IPS DF 19.7 (cell line): ENCODE measurements at places on chromosomes 5 and 9.

GRCh38 chr5:78001197-78001596 lies 225.1 kb upstream of the TBCA start:
- no peak for DNase-seq

DNA sequence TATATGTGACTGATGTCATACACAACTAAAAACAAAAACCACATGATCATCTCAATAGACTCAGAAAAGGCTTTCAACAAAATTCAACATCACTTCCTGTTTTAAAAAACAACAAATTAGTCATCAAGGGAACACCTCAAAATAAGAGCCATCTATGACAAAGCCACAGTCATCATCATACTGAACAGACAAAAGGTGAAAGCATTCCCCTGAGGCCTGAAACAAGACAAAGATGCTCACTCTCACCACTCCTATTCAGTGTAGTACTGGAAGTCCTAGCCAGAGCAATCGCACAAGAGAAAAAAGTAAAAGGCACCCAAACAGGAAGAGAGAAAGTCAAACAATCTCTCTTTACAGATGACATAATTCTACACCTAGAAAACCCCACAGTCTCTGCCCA lies 893.5 kb upstream of the EDIL3 start:
- DNase-seq = no peak

DNA sequence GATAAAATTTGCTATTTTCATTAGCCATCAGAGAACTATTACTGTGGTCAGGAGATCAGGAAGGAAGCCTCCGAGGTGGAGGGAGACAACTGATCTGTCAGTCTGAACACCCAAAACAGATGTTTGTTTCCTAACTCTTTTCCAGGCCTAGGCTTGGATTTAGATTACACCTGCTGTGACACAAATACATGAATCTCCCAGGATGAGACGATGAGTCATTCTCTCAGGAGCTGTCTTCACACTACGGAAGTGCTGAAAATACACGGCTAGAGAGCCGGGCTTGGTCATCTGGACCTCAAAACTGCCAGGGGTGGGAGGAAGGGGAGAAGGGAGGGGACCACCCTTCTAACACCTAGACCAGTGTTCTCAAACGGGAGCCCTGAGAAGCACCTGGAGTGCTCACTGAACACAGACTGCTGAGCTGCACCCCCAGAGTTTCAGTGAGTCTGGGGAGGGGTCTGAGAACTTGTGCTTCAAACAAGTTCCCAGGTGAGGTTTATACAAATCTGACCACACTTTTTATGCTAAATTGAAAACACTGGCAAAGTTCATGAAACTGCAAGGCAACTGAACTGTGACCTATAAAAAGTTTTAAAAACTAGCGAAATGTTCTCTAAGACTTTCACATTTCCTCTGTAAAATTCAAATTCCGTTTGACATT lies 80.3 kb upstream of the EQTN start:
- DNase-seq = no peak

GRCh38 chr5:136103118-136103517 lies 29.5 kb upstream of the SMAD5 start:
- DNase-seq = no peak

- no peak for DNase-seq
Observed at GRCh38 chr5:132279801-132280200, 14.4 kb upstream of the SLC22A4 start.

GRCh38 chr9:27457445-27457844 lies 66.6 kb upstream of the IFNK start:
- peak; percentile 23 for DNase-seq

DNA sequence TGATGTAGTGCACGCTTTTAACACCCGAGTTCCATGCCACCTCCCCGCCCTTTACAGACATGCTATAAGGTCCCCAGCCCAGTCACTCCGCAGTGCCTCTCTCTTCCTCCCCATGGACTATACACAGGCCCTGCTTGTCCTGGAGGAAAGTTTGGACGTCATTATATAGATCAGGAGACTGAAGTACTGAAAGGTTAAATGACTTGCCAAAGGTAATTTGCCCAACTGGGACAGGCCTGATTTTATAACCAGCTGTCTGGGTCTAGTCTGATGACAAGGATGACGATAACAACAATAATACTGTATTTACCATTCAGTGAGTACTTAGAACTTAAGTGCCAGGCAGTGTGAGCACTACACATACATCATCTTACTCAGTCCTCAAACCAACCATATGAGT lies 33.1 kb downstream of the LVRN start:
- no peak for DNase-seq

DNA sequence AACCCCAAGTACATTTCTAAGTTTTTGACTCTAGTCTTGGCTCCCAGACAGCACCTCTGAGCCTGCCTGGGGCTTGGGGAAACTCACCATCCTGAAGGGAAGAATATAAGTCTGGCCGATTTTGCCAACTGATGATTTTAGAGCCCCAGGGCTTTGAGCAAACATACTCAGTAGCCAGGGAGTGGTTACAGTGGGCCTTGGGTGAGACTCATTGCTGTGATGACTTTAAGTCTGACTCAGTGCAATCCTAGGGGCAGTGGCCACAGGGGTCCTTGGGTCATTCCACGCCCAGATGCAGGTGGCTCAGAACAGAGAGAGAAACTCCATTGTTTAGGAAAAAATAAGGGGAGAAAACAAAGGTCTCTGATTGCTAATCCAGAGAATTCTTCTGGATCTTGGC lies 312.0 kb upstream of the EDIL3 start:
- DNase-seq = no peak

- no peak for DNase-seq
Observed at GRCh38 chr5:37871023-37871815, 31.4 kb upstream of the GDNF start.

- DNase-seq = no peak
Observed at GRCh38 chr5:173454736-173455598, 126.8 kb upstream of the STC2 start.

- DNase-seq = peak; percentile 38
Observed at GRCh38 chr5:146825033-146825432, 53.5 kb downstream of the PPP2R2B start.

GRCh38 chr5:5598547-5599113 lies 176.2 kb downstream of the ICE1 start:
- no peak for DNase-seq

GRCh38 chr5:167819406-167819805 lies 472.0 kb upstream of the WWC1 start:
- no peak for DNase-seq

DNA sequence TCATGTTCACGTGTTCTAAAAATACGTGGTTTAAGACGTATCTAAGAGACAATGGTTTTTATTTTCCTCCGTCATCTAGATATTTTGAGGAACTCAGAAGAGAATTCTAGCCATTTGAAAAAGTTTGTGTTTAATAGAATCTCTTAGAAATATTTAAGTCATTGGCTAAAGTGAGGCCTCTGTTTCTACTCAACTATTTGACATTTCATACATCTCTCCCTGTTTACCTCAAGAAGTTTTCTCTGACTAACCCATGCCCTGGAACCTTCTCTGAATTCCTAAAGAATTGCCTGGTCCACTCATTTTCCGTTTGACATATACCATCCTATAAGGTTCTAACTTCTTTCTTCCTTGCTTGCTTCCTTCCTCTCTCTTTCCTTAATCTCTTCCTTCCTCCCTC lies 178.7 kb downstream of the SNCAIP start:
- no peak for DNase-seq

DNA sequence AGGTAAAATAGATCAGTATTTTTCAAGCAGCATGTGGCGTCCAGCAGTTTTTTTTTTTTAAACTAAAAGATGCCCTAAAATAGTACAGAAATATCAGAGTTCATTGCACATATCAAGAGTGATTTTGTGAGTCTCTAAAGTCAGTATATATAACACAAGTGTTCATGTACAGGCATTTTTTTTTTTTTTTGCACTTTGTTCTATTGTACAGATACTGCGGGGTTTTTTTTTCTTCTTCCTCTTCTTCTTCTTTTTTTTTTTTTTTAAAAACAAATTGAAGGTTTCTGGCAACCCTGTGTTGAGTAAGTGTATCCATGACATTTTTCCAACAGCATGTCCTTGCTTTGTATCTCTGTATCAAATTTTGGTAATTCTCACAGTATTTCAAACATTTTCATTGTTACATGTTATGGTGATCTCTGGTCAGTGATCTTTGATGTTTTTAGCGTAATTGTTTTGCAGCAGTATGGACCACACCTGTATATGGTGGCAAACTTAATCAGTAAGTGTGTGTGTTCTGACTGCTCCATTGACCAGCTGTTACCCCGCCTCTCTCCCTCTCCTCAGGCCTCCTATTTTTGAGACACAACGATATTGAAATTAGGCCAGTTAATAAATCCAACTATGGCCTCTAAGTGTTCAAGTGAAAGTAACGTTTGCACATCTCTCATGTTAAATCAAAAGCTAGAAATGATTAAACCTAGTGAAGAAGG lies 76.8 kb downstream of the TRIO start:
- no peak for DNase-seq

DNA sequence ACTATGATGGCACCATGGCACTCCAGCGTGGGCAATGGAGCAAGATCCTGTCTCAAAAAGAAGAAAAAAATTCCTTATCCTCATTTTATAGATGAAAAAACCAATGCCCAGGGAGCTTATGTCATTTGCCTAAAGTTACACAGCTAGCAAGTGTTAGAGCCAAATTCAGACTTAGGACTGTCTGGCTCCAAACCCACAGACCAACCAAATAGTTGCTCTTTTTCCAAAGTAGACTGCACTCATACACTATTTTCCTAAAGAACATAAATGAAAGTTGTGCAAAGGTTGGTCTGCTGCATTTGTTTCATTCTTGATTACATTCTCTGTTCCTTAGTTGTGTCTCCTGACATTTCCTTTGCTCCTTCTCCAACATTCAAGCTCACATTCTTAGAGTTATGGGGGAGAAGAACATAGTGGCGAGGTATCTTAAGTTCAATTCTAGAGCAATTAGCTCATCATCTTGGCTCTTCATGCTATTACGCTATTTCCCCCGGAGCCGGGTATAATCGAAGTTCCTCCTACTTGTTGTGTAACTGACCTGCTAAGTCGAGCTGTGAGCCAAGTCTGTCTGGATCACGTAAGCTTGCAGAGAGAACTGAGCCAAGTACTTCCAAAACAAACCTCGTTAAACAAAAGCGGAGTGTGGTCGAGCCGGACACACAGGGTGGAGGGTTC lies 138.3 kb downstream of the RFK start:
- no peak for DNase-seq

- DNase-seq = no peak
Observed at GRCh38 chr9:82022121-82022520, 33.5 kb downstream of the SPATA31D1 start.

- no peak for DNase-seq
Observed at GRCh38 chr5:41112486-41113455, 41.6 kb upstream of the MROH2B start.

- DNase-seq = no peak
Observed at GRCh38 chr5:88583471-88583870, 299.5 kb downstream of the MEF2C start.

GRCh38 chr5:66949066-66949465 lies 247.5 kb downstream of the CD180 start:
- DNase-seq = no peak

DNA sequence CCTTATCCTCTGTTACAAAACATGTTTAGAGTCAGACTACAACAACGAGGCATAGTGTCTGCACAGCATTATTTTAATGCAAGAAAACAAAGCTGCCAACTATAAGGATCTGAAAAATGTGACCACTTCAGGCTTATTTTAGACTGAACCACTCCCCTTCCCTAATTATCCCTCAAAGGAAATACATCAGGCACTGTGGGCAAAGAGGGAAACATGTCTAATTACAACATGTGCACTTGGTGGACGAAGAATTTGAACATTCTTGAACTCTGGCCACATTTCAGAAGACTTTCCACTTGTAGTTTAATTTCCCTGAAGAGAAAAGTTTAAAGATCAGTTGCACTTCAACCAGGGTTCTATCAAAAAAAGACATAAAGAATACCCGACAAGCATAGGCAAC lies 3.8 kb downstream of the MTMR12 start:
- DNase-seq = no peak

DNA sequence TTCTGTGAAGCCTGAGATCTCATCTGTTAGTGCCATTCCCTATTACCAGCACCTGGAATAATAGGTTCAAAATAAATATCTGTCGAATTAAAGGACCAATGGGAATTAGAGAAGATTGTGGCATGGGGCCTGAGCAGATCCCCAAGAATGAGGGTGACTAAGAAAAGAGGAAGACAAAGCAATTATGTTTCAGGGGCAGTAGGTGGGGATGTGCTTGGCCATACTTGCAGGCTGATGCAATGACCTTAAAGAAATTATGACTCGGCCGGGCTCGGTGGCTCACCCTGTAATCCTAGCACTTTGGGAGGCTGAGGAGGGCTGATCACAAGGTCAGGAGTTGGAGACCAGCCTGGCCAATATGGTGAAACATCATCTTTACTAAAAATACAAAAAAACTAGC lies 562.8 kb downstream of the PTPRD start:
- no peak for DNase-seq

DNA sequence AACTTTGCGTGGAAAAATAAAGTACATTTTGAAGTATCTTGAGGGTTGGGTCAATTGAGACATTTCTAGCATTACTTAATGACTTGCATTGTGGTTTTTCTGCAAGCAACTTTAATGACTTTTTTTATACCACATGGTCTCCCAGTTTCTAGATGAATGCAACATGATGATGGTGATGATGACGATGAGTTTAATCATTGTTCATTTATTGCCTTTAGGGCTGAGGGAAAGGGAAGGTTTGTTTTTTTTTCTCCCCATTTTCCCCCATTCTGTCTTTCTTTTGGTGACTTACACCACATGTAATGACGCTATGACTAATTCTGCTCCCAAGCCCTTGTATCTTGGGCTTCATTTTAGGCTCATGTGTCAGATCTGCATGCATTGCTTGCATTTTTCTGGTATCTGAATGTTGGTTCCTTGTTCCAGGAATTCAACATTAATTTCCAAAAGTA lies 57.7 kb upstream of the NXNL2 start:
- no peak for DNase-seq

- DNase-seq = no peak
Observed at GRCh38 chr5:60185231-60186099, 291.9 kb upstream of the PDE4D start.

GRCh38 chr5:129001841-129002526 lies 36.7 kb downstream of the SLC27A6 start:
- DNase-seq = peak; percentile 33

DNA sequence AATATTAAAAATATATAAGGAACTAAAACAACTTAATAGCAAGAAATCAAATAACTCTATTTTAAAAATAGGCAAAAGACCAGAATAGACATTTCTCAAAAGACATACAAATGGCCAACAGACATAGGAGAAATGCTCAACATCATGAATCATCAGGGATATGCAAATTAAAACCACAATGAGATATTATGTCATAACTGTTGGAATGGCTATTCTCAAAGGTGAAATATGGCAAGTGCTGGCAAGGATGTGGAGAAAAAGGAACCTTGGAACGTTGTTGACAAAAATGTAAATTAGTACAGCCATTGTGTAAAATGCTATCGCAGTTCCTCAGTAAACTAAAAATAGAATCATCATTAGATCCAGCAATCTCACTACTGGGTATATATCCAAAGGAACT lies 468.5 kb downstream of the NFIB start:
- no peak for DNase-seq
